Esophagus muscularis mucosa (tissue), 4 donors: ENCODE measurements at places on chromosomes 3 and 15. TPM values are rescaled to one million over a fixed set of nuclear protein-coding genes. Genes with fewer than 3 reads are reported as not detected.

DUOXA1 gene
- not detected for total RNA-seq

TRANK1 gene
- total RNA-seq: 8.1 TPM

DPH3 gene
- total RNA-seq: 32.9 TPM

CCDC50 gene
- 192 TPM for total RNA-seq

DNA sequence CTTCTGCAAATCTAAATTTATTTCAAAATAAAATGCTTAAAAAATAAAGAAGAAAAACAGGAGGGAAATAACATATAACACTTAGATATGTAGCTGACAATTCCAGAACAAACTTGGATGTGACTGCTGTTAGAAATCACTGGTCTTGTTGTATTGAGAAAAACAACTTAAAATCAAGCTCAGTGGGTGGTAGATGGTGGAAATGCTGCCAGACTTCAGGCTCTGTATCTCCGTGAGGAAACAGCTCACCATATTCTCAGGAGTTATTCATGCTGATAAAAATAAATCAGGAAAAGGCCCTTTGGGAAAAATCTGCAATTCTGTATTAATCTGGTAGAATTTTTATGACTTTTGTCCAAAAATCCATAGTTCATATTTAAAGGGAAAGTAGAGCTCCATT lies 477.6 kb downstream of the RAP2B start:
- no peaks in the 10 kb centered on the region for H3K4me1 ChIP-seq
- no peaks in the 10 kb centered on the region for H3K36me3 ChIP-seq
- no peak overlapping the region for H3K4me3 ChIP-seq
- no peaks in the 10 kb centered on the region for H3K27me3 ChIP-seq
- H3K27ac ChIP-seq: no peak overlapping the region
- DNase-seq: no peak

- DNase-seq: no peak
- H3K36me3 ChIP-seq: no peaks in the 10 kb centered on the region
- H3K4me1 ChIP-seq: peaks cover 14% of the 10 kb centered on the region
- H3K4me3 ChIP-seq: no peak overlapping the region
These were observed 691.5 kb upstream of the ARPP21 start for GRCh38 chr3:34947834-34948233.

DNA sequence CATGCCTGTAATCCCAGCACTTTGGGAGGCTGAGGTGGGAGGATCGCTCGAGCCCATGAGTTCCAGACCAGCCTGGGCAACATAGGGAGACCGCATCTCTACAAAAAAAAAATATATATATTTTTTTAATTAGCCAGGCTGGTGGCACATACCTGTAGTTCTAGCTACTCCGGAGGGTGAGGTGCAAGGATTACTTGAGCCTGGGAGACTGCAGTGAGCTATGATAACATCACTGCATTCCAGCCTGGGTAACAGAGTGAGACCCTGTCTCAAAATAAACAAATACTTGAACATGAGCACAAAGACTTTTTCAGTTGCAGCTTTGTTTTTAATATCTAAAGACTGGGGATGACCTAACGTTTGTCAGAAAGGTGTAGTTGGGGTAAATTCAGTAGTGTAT lies 31.3 kb upstream of the GATM start:
- DNase-seq: no peak
- H3K36me3 ChIP-seq: peaks cover 96% of the 10 kb centered on the region
- H3K4me3 ChIP-seq: no peak overlapping the region
- H3K4me1 ChIP-seq: peaks cover 7% of the 10 kb centered on the region
- H3K27me3 ChIP-seq: no peaks in the 10 kb centered on the region

DNA sequence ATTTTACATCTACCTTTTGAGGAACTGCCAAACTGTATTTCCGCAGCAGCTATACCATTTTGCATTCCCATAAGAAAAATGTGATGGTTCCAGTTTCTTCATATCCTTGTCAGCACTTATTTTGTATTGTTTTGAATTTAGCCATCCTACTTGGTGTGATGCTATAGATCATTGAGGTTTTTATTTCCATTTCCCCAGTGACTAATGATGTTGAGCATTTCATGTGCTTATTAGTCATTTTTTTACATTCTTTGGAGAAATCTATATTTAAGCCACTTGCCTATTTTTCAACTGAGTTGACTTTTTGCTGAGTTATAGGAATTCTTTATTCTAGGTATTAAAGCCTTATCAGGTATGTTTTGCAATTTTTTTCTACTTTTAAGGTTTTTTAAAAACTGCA lies 347.6 kb upstream of the RARB start:
- no peak overlapping the region for H3K4me3 ChIP-seq
- no peaks in the 10 kb centered on the region for H3K36me3 ChIP-seq
- H3K27ac ChIP-seq: no peak overlapping the region
- DNase-seq: no peak
- no peaks in the 10 kb centered on the region for H3K27me3 ChIP-seq

- no peaks in the 10 kb centered on the region for H3K36me3 ChIP-seq
- no peak overlapping the region for H3K4me3 ChIP-seq
- no peaks in the 10 kb centered on the region for H3K4me1 ChIP-seq
- no peaks in the 10 kb centered on the region for H3K27me3 ChIP-seq
- H3K27ac ChIP-seq: no peak overlapping the region
- no peak for DNase-seq
These were observed 38.0 kb downstream of the STAC start for GRCh38 chr3:36418296-36418695.
